ENCODE measurements at places on chromosomes 2 and 18.

DNA sequence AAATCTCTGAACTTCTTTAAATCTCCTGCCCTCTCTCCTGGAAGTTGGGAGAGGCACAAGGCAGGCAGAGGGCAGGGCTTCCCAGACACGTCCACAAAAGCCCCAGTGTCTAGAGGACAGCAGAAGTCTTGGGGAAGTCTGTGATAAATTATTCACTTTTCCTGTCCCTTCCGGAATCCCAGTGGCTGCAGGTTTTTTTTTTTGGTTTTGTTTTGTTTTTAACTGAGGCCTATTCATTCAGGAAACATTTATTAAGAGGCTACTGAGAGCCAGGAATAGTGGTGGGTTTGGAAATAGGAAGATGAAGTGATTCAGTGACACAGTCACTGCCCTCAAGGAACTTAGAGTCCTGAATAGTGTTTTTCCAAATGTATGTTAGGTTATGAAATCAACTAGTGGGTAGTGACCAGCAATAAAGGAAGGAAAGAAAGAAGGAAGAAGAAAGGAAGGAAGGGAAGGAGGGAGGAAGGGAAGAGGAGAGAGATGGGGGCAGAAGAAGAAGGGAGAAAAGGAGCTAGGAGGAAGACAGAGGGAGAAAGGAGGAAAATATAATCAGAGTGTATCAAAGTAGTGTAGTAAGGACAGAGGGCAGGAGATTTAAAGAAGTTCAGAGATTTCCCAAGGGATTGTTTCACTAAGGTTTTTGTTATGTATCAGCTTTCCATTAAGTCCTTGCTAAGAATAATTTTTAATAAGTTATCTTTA is 98.9 kb upstream of the ZFP36L2 start:
- no peak for DNase-seq

- DNase-seq: no peak
Measured at GRCh38 chr2:57291209-57291608, 755.4 kb upstream of the VRK2 start.

- no peak for DNase-seq
Measured at GRCh38 chr18:60506682-60507081, 134.1 kb upstream of the MC4R start.

GRCh38 chr2:55223958-55224760 is 7.9 kb downstream of the CLHC1 start:
- no peak for DNase-seq

- no peak for DNase-seq
Measured at GRCh38 chr2:16475586-16475985, 190.0 kb downstream of the CYRIA start.

DNA sequence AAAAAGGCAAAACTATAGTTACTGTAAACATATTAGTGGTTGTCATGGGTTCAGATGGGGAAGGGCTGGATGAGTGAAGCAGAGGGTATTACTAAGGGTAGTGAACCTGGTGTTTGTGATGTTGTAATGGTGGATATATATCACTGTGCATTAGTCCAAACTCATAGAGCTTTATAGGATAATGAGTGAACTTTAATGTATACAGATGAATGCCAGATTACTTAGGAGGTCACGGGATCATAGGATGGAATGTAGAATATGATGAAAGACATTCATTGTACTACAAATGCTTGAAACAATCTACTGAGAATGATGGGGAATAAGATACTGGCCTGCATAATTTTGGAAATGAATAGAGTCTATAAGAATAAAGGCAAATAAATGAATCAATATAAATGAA is 226.7 kb upstream of the ZNF804A start:
- no peak for DNase-seq

DNA sequence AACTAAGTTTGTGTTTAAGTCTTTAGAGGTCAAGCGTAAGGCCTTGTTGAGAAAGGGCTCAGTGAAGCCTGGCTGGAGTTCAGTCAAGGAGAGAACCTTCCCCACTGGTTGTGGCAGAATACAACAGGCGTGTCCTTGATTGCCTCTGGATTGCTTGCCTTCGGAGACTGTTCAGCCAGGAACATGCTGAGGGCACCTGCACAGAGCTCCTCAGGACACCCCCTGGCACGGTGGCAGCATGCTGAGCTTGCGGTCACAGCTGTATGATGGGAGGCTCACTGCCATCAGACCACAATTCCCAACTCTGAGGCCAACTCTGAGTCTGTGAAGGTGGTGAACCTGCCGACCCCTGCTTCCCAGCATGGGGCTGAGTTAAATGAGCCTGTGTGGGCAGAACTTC is 130.0 kb downstream of the LPIN1 start:
- DNase-seq: no peak

DNA sequence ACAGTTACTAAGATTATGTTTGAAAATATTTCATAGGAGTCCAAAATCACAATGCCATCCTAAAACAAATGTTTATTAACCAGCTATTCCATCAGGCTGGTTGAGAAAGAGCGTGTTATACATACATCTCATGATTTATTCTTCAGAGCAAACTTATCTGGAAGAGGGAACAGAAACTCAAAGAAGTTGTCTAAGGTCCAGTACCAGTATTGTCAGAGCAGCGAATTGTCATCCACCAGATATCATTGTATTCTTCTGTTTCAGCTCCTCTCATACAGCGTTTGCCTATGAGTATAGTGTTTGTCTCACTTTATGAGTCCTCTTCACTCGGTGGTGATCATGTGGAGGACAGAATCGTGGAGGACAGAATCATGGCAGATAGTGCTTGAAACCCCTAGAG is 238.2 kb downstream of the OSR1 start:
- no peak for DNase-seq

DNA sequence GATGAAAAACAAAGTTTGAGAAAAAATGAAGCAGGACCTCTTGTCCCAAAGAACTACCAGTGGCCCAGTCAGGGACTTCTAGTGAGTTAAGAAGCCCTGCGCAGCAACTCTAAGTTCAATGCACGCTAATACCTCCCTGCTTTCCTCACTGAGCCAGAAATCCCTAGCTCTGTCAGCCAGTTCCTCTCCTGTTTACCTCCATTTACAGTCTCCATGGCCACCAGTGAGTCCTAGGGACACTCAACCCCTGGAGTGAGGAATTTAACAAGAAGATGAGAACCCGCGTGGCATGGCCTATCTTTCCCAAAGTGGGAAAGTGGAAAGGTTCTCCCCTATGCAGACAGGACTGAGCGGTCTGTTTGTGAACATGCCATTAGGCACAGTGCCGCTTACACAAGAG is 31.0 kb downstream of the MRPL33 start:
- DNase-seq: no peak

- DNase-seq: no peak
Measured at GRCh38 chr2:83323038-83323437, 1136.0 kb downstream of the SUCLG1 start.

- DNase-seq: no peak
Measured at GRCh38 chr18:11526675-11527074, 82.7 kb upstream of the SLC35G4 start.

- DNase-seq: no peak
Measured at GRCh38 chr2:113734185-113734584, 22.3 kb downstream of the SLC35F5 start.

Measured in T47D (cell line).